ENCODE measurements at places on chromosomes 11 and 22.

- DNase-seq = no peak
These were observed 226.9 kb downstream of the BUD13 start for GRCh38 chr11:116545912-116546311.

GRCh38 chr22:46373921-46374662 lies 38.6 kb downstream of the TRMU start:
- no peak for DNase-seq

DNA sequence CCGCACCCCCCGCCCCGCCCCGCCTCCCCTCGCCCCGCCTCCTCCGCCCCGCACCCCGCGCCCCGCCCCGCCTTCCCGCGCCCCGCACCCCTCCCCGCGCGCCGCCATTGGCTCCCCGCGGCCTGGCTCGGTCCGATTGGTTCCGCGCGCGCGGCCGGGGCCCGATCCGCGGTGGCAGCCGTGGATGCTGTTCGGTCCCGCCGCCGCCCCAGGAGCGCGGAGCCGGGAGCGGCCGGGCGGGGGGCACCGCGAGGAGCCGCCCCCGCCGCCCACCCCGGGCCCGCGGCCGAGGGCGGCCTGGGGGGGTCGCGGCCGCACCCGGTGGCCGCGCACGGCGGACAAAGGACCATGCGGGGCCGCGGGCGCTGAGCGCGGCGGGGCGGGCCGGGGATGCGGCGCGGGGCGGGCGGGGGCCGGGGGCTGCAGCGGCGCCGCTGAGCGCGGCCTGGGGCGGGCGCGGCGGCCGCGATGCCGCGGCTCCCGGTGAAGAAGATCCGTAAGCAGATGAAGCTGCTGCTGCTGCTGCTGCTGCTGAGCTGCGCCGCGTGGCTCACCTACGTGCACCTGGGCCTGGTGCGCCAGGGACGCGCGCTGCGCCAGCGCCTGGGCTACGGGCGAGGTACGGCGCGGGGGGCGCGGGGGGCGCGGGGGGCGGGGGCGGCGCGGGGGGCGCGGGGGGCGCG lies at the start of gene B4GALNT4:
B4GALNT4 (plus strand) TSS at position 164 of the 683 bp plus-strand sequence; CDS start at position 469, 305 bp downstream.
- no peak for DNase-seq

- DNase-seq = no peak
These were observed 13.1 kb downstream of the TOLLIP start for GRCh38 chr11:1296287-1296686.

DNA sequence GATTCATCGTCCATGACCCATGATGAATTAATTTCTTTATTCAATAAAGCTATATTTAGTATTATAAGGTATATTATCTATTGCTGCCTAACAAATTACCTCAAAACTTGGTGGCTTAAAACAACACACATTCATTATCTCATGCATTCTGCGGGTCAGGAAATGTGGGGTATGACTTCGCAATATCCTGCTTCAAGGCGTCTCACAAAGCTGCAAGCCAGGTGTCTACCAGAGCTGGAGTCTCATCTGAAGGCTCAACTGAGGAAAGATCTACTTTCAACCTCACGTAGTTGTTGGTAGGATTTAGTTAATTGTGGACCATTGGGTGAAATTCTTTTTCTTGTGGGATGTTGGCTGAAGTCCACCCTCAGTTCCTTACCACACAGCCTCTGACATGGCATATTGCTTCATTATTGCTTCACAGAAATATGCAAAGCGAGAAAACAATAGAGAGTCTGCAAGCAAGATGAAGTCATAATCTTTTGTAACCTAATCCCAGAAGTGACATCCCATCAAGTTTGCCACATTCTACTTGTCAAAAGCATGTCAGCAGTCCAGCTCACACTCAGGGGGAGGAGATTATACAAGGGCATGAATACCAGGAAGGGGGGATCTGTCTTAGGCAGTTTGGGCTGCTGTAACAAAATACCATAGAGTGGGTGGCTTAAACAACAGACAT lies 45.1 kb downstream of the KREMEN1 start:
- DNase-seq = no peak

GRCh38 chr22:24403346-24403745 lies 24.1 kb upstream of the ADORA2A start:
- no peak for DNase-seq

GRCh38 chr11:87316491-87316890 lies 278.8 kb downstream of the TMEM135 start:
- no peak for DNase-seq

- no peak for DNase-seq
These were observed 16.5 kb upstream of the GAL start for GRCh38 chr11:68667511-68668500.

- peak; percentile 19 for DNase-seq
These were observed 28.7 kb downstream of the DDIAS start for GRCh38 chr11:82930229-82930628.

DNA sequence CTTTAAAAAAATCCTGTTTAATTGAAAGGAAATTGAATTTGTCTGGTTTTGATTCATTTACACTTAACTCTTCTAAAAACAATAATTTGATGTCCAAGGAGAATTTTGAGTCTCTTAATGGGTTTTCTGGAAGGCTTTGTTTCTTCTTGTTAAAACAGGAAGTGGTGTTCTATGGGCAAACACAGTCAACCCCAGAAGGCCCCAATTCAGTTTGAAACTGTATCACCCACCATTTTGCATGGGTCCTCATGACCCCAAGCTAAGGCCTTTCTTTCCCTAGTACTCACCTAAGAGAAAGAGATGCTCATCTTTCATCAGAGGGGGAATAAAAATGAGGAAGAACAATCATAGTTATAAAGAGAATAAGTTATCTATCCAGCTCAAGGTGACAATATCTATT lies 10.6 kb downstream of the FLI1 start:
- no peak for DNase-seq

DNA sequence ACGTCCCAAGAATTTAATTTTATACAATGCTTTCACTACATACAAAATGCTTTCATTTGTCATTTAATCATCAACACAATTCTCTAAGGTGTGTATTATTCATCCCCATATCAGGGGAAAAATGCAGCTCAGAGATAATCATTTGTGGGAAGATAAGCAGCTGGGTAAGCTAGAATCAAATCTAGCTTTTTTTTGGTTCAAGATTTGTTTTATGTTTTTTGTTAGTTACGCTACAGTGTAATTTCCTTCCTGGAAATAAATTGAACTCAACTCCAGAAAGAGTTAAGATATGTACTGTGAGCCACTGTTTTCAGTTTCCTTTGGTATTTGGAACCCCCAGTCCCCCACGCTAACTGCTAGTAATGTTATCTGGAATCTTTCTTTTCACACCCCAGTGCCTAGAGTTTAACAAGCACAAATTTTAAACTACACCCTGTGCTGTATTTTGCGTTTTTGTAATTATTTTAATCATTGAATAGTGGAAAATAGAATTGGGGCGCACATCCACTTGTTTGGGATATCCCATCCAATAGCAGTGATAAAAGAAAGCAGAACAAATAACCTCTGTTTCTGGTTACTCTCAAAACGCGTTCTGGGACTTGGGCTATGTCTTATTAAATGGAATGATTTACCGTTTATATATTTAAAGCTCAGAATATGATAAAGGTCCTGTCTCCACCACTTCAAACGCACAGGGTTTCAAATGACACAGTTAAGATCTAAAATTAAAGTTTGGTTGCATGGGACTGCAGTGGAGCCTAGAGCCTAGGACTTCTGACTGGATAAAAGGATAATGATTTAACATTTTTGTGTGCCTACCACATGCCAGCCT lies 2.1 kb upstream of the HSPA8 start:
- DNase-seq = no peak

DNA sequence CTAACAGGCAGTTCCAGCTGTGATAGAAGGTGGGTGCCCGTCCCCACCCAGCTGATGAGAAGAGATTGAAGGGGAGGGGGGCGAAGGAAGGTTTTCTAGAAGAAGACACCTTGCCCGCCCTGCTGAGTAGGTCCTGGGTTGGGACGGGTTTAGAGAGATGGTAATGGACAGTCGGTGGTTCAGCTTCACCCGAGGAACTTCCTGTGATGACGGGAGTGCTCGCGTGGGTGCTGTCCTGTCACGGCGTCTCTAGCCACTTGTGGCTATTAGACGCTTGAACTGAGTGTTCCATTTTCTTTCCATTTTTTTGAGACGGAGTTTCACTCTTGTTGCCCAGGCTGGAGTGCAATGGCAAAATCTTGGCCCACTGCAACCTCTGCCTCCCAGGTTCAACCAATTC lies 27.6 kb upstream of the MGAT3 start:
- DNase-seq = no peak

- DNase-seq = no peak
These were observed 134.5 kb upstream of the FIBIN start for GRCh38 chr11:26859416-26859815.

- peak; percentile 59 for DNase-seq
These were observed 38.7 kb upstream of the RCN1 start for GRCh38 chr11:32052215-32052614.

DNA sequence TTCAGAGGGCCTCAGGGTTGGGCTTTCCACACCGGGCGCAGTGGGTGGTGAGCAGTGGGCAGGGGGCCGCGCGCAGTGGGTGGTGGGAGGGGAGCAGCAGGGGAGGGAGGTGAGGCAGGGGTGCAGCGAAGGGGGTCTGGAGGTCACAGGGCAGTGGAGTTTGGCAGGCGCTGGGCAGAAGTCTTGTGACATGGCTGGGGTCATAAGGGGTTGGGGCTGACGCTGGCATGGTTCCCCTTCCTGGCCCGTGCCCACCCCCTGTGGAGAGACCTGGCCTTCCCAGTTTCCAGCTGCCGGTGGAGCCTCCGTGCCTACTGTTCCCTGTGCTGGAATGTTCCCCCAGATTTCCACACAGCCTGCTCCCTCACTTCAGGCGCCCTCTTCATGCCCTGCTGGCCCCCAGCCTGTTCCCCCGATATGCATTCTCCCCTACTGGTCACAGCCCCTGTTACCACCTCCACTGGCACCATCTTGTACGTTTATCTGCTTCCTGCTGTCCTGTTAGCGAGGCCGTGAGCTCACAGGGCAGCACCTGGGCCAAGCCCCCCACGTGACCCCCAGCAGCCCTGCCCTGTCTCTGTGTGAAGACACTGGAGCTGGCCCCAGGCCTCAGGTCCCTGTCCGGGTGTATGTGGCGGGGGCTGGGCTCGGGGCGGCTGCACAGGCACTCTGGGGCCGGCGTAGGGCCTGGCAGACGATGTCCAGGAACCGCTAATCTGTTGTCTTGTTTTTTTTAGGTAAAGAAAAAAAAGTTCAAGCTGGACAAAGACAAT lies 111.6 kb downstream of the KCNQ1OT1 start:
- peak; percentile 7 for DNase-seq

- DNase-seq = no peak
These were observed 52.1 kb downstream of the ALG9 start for GRCh38 chr11:111819161-111819828.

DNA sequence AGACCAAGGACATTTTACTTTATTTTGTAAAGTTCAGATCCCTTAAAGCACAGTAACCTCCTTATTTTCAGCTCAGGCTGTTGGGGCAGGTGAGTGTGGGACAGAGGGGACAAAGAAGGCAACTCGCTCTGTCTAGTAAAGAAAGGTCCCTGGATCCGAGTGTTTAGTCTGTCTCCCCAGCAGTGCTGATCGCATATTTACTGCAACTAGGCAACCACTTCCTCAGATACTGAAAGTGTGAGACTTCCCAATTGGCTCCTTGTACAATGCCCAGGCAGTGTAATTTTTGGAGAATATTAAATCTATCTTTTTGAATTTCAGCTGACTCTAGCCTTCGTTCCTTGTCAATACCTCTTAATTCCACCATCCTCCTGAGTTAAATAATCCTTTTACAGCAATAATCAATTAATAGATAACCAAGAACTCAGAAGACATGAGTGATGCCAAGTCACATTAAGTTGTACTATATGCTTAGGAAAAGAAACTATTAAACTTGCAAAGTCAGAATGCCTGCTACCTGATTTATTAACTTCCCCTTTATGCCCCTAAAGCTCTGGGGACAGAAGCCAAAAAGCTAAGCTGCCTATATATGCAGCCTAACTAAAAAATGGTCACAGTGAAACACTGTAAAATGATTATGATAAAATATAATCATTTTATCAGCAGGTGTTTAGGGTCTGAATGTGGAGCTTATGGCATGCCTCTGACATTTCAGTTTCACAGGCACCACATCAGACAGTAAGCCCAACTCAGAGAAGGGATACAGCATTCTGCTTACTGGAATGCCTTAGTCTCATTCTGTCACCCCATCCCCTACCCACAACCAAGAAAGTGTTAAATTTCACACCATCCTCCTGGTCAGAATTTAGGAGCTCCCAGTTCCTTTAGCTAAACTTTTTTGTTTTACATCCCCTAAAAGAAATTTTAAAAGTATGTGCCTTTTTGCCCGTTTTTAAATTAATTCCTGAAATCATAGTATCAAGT lies 138.7 kb downstream of the TRIM44 start:
- peak; percentile 26 for DNase-seq

Measured in GM20000 (cell line).